ENCODE measurements at places on chromosomes 16 and 17.

- DNase-seq: peak; percentile 18
Observed at GRCh38 chr16:53053967-53054669, 673 bp upstream of the CHD9 start.

DNA sequence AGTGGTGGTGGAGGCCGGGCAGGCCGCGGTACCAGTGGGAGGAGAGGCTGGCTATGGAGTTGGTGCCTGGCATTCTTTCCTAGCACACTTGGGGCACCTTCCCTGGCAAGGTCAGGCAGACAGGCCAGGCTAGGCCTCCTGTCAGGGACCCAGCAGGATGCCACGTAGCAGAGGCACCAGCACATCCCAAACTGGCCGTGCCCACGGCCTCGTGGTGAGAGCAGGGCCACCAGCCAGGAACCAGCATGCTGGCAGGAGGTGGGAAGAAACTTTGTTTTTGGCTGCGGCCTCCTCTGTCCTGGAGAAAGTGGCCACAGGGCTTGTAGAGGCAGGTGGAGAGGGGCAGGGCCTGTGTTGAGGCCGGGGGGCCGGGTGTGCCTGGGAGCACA, 57.6 kb upstream of the CBFA2T3 start:
- no peak for DNase-seq

DNA sequence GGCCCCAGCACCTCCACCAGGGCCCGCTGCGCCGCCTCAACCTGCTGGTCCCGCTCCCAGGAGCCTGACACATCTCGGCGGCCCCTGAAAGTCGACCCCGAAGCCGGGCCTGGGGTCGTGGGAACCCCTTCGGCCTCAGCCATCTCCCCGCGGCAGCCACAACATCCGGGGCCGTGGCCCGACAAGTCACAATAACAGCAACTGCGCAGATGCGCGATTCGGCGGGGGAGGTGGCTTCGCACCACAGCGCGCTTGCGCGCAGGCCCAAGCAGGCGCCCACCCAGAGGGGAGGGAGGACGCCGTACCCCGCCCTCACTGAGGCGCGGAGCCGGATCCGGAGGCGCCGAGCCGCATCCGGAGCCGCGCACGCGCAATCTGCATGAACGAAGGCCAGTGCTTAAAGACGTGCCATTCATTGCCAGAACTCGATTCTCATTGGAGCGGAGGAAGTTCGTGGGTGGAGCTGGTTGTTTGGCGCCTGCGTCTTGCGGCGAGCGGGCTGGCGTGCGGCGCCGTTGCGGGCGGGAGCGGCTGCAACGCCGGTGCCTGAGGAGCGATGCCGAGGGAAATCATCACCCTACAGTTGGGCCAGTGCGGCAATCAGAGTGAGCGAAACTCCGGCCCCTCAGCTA, at the start of the genes RETREG3 and TUBG1:
Gene RETREG3, minus strand, starts transcription at position 193 of the 632 bp plus-strand sequence. Its CDS starts 50 bp downstream, at position 143.
Gene TUBG1, plus strand, starts transcription at position 502 of the 632 bp plus-strand sequence. Its CDS starts 55 bp downstream, at position 557.
- peak; percentile 100 for DNase-seq

DNA sequence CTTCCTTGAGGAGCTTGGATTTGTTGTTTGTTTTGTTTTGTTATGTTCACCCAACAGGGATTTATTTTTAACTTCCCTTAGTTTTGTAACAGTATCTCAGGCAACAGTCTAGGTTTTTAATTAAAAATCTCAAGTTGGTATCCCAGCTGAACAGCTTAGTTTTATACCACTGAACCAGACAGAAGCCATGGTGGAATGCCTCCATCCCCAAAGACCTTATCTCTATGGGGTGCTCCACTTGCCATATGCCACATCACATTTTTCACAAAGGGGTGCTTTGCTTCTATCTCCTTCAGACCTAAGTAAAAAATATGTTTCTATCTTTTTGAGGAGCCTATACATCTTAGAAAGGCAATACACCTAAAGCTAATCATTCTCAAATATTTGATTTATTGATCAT, 715.8 kb upstream of the KIF2B start:
- DNase-seq: no peak

GRCh38 chr17:68482576-68483041, 25.3 kb upstream of the WIPI1 start:
- no peak for DNase-seq

GRCh38 chr16:89749637-89750036, 28.3 kb downstream of the ZNF276 start:
- DNase-seq: no peak

- DNase-seq: no peak
Observed at GRCh38 chr17:45692661-45693060, 91.5 kb upstream of the CRHR1 start.

DNA sequence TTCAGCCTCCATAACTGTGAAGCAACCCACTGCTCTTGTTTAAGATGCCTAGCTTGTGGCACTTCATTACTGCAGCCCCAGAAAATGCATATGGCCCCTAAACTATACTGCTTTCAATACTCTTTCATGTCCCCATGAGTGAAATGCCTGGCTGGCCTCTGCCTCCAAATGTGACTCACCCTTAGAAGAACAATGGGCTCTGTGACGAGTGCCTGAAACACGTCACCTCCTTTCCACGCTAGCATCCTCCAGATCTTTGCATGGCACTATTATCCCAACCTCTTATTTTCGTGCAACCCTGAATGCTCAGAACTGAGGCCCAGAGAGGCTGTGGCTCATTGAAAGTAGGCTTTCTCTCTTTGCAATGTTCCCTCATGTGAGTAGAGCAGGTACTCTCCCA, 233.1 kb downstream of the CBLN1 start:
- no peak for DNase-seq

DNA sequence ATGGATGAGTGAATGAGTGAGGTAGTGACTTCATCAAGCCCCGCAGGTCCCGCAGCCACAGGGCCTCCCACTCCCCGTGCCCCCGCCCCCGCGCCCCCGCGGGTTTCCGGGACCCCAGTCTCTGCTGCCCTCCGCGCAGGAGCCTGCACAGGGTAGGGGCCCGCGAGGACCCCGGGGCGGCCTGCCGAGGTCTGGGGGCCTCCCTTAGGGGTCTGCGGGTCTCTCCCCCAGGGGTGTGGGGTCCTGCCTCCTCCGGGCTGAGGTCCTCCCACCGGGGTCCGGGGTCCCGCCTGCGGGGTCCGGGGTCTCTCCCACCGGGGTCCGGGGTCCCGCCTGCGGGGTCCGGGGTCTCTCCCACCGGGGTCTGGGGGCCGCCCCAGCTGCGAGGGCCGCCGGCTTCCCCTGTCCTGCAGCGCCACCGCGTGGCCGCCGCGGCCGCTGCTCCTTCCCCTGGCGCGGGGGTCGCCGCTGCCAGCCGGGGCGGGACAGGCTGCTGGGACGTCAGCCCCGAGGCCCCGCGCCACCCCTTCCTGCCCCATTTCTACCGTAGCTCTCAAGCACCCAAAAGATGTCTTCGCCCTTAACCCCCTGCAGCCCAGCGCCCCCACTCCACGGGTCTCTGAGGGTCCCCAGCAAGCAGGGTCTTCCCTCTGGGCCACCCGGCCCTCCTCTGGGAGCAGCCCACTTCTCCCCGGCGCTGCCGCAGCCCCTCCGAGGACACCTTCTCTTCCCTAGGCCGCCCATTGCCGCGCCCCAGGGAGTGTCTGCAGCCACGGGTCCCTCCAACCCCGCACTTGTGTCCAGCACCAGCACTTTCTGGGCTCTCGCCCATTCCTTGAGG, 10.4 kb upstream of the CHMP6 start:
- DNase-seq: peak; percentile 43

Data from activated T-cell treated with anti-CD3 and anti-CD28 coated beads for 48 hours (primary cell).